Stimulated activated CD8-positive, alpha-beta memory T cell treated with anti-CD3 and anti-CD28 coated beads, Interleukin-7, amount 100 ng/mL, for 1 hour (primary cell): ENCODE measurements at places on chromosomes 6 and 20.

DNA sequence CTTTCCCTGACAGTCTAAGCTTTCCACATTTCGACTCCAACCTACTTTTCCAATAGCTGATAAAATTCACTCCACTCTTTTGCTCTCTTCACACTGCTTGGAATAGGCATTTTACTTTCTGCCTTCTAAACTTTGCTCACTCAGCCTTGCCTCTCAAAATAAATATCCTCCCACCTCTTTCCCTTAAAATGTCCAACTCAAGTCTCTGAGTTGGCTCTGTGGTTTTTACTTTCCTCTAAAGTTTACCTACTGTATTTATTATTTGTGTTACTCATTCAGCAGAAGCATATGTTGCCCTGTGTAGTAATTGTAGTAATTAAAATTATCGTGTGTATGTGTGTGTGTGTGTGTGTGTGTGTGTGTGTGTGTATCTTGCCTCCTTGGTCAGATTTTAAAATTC lies 20.0 kb upstream of the CDYL start:
- DNase-seq: no peak

GRCh38 chr6:135054226-135054568 lies 425 bp downstream of the HBS1L start:
- DNase-seq: no peak

GRCh38 chr6:167426651-167427050 lies 101.8 kb downstream of the TTLL2 start:
- no peak for DNase-seq

- no peak for DNase-seq
Observed at GRCh38 chr6:166588691-166589336, 2.3 kb upstream of the RAMACL start.

- peak; percentile 83 for DNase-seq
Observed at GRCh38 chr20:48921168-48921882, at the start of gene ARFGEF2. Gene ARFGEF2 (plus strand): TSS chr20:48921711. CDS start chr20:48921890, 179 bp downstream.

DNA sequence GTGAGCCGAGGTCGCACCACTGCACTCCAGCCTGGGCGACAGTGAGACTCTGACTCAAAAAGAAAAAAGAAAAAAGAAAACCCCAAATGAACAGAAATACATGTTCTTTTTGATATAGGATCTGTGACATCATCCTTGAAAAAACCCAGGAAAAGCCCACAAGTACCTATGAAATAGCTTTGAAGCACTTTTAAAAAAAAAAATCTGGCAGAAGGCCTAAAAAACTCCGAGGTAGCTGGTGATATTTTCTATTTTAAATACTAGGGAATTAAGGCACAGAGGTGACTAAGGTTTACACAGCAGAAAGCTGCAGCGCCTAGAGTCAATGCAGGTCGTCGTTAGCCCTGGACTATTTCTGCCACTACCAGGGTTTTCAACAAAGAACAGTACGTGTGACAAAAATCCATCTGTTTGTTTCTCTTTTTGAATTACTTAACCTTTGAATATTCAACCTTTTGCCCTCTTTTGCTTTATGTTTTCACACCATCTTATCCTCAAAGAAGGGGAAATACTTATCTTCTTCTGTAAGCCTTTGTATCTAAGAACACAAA lies 39.4 kb upstream of the EEF1A1 start:
- DNase-seq: no peak

DNA sequence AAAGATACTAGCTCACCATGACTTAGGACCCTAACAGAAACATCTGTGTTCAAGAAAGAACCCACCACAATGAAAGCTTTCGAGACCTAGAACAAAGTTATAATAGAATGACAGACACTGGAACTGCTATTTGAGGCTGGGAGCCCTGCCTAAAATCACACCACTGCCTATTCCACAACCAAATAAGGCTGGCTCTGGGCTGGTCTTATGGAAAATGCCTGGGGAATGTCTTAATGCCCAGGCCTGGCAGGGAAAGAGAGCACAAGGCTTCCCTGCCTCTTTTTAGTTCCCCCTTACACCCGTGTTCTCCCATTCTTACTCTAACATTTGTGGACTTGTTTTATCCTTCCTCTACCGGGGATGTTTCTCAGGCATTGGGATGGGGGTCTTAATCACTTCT lies 5.6 kb upstream of the METTL24 start:
- DNase-seq: no peak

GRCh38 chr6:130435181-130435580 lies 69.4 kb downstream of the TMEM200A start:
- DNase-seq: no peak

GRCh38 chr6:111800259-111800765 lies 72.9 kb downstream of the FYN start:
- DNase-seq: no peak

DNA sequence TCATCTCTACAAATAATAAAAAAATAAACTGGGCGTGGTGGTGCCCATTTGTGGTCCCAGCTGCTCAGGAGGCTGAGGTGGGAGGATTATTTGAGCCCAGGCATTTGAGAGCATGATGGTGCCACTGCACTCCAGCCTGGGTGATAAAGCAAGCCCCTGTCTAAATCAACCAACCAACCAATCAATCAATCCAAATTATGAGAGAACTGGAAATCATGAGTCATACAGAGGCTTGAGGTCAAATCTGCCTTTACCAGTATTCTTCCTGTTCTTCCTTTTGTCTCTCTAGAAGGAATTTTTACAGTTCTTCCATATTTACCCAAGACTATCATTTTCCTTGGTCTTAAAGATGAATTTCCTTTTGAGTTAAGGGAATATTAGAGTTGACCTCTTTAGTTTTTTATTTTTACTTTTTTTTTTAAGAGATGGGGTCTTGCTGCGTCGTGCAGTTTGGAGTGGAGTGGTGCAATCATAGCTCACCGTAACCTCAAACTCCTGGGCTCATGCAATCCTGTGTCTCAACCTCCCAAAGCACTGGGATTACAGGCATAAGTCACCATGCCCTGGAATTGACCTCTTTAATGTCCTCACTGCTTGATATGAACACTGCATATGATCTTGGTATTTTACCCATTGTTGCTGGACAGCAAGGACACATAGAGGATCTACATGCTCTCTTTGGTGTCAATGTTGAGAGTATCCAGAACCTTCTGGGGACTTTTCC lies 44.1 kb upstream of the TXNDC5 start:
- DNase-seq: no peak

GRCh38 chr6:1070085-1070521 lies 241.8 kb upstream of the FOXQ1 start:
- no peak for DNase-seq

DNA sequence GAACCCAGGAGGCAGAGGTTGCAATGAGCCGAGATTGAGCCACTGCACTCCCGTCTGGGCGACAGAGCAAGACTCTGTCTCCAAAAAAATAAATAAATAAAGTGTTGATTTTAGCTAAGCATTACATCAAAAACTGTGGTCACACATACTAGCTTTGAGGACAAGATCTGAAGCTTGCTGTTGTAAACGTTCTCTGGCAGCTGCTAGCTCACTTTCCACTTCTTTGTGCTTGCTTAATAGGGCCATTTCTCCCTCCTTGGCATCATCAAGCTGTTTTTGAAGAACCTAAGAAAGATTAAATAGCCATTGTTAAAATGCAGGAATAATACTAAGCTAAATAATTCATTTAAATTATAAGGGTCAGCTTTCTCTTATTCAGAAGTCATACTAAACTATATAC lies 55.7 kb downstream of the FAM184A start:
- no peak for DNase-seq
